SW 1271 (cell line): ENCODE measurements at places on chromosomes 16 and 17.

DNA sequence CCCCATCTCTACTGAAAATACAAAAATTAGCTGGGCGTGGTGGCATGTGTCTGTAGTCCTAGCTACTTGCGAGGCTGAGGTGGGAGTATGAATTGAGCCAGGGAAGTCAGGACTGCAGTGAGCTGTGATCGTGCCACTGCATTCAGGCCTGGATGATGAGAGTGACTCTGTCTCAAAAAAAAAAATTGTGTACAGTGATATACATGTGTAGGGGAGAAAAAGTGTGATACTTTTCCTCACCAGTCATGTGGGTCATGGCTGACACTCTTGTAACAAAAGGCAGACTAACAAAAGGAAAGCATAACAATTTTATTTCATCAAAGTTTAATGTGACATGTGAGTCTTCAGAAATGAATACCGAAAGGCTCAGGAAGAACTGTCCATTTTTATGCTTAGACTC is 2.0 kb upstream of the ABCC12 start:
- DNase-seq = no peak

- DNase-seq = no peak
These were observed 88.9 kb downstream of the ASIC2 start for GRCh38 chr17:33204156-33204555.

DNA sequence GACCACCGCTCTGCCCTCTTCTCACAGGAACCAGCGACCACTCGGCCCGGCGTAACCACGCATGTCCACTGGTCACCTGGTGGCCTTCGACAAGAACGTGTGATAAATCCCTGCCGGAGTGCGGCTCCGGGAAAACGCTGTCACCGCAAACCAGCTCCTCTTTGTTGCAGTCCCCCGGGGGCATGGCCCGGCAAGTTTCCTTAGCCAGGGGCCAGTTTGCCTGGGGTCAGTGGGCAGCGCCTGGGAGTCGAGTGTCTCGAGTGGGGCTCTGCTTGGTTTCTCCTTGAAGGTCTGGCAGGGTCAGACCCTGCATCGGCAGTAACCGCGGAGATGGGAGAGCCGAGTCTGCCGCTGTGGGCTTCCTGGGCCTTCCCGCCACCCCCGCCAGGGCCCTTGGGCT is 52.5 kb downstream of the JPH3 start:
- no peak for DNase-seq

DNA sequence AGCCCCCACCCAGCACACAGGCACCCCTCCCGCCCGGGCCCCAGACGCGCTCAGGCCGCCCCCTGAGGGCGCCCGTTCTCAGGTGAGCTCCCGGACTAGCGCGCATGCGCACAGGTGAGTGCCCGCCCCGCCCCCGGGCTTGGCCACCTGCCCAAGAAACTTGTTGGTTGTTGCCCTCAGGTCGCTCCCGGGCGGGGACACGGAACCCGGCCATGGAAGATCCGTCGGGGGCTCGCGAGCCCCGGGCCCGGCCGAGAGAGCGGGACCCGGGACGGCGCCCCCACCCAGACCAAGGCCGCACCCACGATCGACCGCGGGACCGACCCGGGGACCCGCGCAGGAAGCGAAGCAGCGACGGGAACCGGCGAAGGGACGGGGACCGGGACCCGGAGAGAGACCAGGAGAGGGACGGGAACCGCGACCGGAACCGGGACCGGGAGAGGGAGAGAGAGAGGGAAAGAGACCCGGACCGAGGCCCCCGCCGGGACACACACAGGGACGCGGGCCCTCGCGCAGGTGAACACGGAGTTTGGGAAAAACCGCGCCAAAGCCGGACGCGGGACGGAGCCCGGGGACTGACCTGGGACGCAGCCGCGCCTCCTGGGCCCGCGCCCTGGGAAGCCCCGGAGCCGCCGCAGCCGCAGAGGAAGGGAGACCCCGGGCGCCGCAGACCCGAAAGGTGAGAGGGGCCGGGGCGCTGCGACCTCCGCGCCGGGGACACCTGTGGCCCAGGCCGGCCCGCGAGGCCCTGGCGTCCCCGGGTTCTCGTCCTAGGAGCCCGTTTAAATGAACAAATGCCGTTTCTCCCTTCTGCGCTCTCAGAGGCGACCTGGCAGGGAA is at the start of gene MARVELD3:
MARVELD3 (plus strand) TSS at position 167 of the 840 bp plus-strand sequence; CDS start at position 213, 46 bp downstream.
- DNase-seq = no peak
